ENCODE measurements at places on chromosomes 11 and 22.

GRCh38 chr11:128519338-128519737 lies 68.0 kb downstream of the ETS1 start:
- DNase-seq, result no peak

- no peak for DNase-seq
These were observed 7.9 kb downstream of the ABTB2 start for GRCh38 chr11:34349882-34350281.

DNA sequence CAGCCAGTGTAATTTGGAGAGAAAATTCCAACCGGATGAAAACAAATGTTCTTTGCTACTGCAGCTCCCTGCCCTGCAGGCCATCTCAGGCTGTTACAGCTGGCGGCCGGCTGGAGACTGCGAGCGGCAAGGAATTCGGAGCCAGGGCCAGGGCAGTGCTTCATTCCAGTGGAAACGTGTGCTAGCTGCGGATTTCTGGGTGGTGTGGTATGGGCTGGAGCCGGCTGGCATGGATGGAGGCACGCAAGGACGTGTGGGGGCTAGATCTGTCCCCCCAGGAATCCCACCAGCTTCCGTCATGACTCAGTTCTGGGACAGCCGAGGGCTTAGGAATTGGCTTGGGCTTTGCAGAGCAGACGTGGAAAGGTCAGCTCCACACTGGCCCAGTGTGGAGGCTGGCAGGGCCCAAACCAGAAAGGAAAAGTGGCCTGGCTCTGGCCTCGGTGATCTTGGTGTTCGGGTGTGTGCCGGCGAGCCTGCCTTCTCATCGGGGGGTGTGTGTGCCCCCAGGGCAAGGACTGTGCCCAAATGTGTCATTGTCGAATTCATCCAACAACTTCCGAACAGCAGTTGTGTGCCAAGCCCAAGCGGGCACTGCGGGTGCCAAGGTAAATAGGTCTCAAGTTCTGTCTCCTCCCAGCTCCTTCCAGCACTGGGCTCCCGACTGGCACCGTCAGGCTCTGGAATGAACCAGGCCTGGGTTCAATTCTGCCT lies 48.1 kb upstream of the SHISAL1 start:
- DNase-seq, result no peak

DNA sequence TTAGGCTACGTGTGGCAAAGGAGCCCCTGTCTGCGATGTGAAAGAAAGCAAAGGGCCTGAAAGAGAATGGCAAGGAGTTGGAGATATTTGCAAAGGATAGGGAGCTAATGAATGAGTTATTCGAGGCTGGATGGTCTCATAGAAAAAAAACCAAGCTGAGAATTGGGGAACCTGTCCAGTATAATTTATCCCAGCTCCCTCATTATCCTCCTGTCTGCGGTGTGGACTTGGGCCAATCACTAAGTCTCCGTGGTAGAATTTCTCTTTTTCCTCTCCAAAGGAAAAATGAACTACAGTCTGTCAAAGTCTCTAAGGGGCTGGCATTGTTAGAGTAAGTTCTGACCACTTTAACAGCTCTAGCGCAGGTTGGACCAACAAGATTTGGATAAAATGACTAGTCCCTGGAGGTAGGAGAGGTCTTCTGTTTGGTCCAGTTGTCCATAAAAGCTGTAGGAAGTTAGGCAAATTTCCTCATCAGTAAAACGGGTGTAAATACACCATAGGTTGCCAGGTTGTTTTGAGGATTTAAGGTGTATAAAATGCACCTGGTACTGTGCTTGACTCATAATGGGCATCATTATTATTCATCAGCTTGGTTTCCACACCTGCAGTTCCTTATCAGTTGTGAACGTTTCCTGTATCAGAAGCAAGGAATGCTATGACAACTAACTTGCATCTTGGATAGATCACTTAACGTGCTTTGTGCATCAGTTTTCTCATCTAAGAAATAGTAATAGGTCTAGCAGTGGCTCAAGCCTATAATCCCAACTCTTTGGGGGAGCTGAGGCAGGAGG lies 10.3 kb upstream of the CDON start:
- no peak for DNase-seq

DNA sequence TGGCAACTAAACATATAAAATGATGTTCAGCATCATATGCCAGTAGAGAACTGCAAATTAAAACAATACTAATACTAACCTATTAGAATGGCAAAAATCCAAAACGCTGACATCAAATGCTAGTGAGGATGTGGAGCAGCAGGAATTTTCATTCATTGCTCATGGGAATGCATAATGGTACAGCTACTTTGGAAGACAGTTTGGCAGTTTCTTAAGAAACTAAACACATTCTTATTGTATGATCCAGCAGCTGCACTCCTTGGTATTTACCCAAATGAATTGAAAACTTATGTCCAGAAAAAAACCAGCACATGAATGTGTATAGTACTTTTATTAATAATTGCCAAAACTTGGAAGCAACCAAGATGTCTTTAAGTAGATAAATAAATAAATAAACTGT lies 258.0 kb downstream of the TENM4 start:
- DNase-seq, result no peak

DNA sequence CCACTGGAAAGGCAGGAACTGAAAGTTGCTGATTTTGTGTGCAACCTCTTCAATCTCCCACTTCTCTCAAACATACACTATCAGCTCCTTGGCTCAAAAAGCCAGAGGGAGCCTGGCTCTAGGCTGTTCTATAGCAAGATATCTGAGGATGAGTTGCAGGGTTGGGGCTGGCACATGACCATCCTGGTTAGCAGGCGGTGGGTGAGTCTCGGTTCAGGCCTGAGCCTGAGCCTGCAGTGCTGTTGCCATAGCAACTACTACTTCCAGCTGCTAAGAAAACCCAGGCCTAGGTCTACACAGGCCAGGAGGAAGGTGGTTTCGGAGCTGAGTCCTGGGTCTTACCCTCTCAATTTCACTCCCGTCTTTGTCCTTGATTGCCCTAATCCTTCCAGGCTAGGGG lies 39.0 kb downstream of the CWC15 start:
- no peak for DNase-seq

DNA sequence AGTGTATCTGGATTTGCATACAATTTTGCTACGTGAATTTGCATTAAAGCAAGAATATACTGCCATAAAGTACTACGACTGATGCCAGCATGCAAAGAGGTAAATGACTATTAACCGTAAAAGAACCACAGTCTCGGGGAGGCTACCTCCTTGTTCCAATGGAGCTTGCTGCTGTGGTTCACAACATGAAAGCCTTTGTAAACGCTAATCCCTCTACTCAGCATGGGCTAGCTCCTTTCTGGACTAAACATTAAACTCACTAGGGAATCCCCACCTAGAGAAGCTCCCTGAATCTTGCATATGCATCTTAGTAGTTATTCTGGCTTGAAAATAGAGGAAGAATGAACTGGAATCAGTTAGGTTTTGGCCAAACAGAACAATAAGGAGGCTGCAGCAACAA lies 60.5 kb upstream of the ARHGAP32 start:
- no peak for DNase-seq

GRCh38 chr11:12312132-12312531 lies 65.2 kb upstream of the PARVA start:
- DNase-seq, result no peak
